ENCODE measurements at places on chromosomes 3 and 15.
A peak's percentile ranks its signal among the peaks of the same experiment; 100 is the strongest.

DNA sequence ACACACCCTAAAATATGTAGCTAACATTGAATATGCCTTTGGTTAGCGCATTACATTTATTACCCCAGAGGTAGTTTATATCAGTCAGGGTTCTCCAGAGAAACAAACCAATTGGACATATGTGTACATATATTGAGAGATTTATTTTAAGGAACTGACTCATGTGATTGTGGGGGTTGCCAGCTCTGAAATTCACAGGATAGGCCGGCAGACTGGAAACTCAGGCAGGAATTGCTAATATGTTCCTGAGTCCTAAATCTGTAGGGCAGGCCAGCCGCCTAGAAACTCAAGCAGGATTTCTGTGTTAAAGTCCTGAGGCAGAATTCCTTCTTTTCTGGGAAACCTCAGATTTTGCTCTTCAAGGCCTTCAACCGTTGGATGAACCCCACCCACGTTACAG is 189.7 kb downstream of the CDIN1 start:
- no peak for DNase-seq

DNA sequence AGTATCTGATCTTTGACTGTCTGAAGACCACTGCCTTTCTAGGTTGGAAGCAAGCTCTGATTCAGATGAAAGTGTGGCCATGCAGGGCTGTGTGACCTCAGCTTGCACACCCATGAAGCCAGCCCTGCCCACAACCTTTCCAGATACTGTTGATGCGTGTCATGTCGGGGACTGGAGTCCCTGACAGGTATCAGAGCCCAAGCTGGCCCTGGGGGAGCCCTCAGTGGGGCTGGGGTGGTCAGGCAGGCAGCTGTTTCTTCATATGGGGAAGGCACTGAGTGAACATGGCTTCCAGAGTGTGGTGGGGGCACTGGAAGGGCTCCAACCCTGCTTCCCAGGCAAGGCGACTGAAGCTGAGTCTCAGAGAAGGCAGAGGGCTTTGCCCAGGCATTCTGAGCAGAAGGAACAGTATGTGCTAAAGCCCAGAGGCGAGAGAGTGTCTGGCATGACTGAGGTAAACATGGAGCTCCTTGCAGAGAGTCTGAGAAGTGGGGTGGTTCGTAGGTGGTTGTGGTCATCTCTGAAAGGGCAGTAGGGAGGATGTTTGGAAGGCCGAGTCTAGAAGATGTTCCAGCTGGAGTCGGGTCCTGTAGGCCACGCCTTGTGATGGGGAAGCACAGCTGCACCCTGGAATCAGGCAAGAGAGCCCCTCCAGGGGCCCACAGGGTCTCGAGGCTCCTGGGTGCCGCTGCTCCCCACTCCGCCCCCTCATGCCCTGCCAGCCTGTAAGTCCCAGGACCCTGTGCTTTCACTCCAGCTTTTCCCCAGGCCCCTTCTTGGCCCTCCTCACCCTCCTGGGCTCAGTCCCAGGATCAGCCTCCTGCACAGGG is 122.2 kb downstream of the EEFSEC start:
- no peak for DNase-seq

DNA sequence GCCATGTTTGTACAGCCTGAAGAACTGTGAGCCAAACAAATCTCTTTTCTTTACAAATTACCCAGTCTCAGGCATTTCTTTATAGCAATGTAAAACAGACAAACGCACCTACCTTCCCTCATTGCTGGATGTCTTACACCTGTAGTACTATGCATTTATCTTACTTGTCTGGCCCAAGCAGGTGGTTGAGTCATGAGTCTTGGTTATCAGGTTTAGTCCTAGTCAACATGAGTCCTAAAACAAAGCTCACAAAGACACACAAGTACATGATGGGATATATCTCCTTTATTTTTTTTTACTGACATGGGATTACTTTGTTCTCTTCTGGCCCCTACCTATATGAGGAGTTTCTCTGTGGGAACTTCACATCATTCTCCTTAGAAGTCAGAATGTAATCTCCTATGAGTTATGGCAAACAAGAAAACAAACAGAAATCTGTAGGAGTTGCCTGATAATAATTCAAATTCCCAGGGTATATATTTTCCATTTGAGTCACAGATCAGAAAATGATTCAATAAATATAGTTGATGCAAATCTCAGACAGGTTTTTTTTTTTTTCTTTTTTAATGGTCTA is 33.6 kb upstream of the PLSCR2 start:
- DNase-seq, result no peak

GRCh38 chr3:33071946-33072345 is 25.0 kb downstream of the GLB1 start:
- no peak for DNase-seq

- no peak for DNase-seq
Observed at GRCh38 chr15:75639191-75639708, 774 bp downstream of the IMP3 start.

GRCh38 chr3:184525337-184526087 is 36.1 kb upstream of the EPHB3 start:
- DNase-seq, result no peak

GRCh38 chr3:24831221-24831620 is 336.6 kb upstream of the THRB start:
- no peak for DNase-seq

DNA sequence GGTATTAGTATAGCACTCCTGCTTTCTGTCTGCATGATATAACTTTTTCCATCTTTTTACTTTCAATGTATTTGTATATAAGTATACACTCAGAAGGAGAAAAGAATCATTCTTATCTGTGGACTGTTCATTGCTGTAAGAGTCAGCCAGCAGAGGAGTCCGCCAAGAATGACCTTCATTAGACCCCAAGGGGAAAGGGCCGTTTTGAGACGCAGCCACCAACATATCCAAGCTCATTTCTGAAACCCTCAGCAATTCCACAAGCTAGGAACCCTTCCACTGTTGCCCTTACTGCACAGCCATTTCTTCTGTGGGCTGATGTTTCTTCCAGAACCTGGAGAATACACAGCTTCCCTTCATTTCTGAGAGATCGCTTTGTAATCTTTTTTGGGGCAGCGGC is 301.8 kb downstream of the ADAMTS17 start:
- no peak for DNase-seq

GRCh38 chr15:91627473-91628278 is 225.8 kb upstream of the SLCO3A1 start:
- DNase-seq, result no peak

- DNase-seq, result no peak
Observed at GRCh38 chr3:125257536-125257935, 45.0 kb upstream of the SLC12A8 start.

DNA sequence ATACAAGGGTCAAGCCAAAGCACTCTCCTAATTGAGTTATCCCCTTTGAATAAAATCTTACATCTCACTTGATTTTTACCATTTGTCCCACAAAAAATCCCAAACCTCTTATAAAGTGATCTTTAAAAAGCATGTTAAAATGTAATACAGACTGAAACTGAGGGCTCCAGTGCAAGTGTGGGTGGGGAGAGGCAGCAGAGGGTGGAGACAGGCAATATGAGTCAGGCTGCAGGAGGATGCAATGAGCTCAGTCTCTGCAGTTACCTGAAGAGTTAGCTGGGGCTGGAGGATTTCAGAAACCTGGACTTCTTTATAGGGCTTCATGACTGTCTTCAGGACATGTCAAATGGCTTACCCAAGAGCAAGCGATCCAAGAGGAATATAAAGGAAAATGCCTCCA is 14.2 kb upstream of the COLQ start:
- peak; percentile 43 for DNase-seq

DNA sequence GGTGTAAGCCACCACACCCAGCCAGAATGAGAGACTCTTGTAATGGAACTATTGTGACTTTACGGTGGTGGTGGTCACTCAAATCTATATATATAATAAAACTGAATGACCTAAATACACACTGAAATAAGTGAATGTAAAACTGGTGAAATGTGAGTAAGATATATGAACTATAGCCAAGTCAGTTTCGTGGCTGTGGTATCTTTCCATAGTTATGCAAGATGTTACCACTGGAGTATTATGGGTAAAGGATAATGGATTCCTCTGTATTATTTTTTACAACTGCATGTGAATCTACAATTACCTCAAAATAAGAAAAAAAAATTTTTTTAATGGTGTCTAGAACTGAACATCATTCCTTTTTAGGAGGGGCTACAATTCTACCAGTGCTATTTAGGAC is 21.9 kb downstream of the PIK3CB start:
- DNase-seq, result no peak

- DNase-seq, result peak; percentile 44
Observed at GRCh38 chr15:63157891-63158431, 684 bp upstream of the RPS27L start.

DNA sequence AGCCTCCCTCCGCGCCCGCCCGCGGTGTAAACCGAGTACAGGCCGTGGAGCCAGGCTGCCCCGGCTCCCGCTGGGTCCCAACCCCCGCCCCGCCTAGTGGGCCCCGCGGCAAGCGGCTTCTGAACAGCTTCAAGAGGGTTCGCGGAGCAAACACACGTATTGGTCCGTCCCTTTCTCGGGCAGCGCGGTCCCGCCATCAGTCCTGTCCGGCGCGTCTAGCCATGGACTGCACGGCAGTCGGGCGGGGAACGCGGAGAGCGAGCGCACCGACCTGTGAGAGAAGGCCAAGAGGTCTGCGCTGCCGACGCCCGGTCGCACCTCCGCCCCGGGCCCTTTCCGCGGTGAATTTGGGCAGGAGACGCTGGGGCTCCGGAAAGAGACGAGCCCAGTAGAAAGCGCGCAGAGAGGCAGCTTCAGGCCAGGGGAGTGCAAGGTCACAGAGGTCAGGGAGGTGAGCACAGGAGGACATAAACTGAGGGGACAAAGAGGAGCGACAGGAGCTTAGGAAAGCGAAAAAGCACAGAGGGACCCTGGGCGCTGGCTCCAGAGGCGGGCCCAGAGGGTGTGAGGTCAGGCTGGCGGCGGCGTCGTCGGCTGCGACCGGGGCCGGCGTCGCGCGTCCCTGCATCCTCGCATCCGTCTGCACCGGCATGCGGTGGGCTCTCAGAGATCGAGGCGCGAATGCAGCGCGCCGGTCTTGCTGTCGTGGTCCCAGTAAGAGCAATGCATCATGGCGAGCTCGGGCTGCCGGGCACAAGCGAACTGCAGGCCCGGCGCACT is 1.8 kb downstream of the FOXL2 start:
- DNase-seq, result no peak

Measured in activated CD4-positive, CD25-positive, alpha-beta regulatory T cell treated with anti-CD3 and anti-CD28 coated beads, Interleukin-2, amount 50 U/mL, for 72 hours (primary cell).